Activated CD8-positive, alpha-beta memory T cell treated with anti-CD3 and anti-CD28 coated beads for 36 hours (primary cell): ENCODE measurements at places on chromosomes 4 and X. TPM values are rescaled to one million over a fixed set of nuclear protein-coding genes. Genes with fewer than 3 reads are reported as not detected.

Gene CT45A2
- not detected for total RNA-seq

Gene C4orf54
- total RNA-seq = not detected

Gene ZDHHC15
- 0.13 TPM for total RNA-seq

Gene TEX13D
- 0.27 TPM for total RNA-seq

Gene CSN1S1
- not detected for total RNA-seq

Gene TGIF2LX
- not detected for total RNA-seq

Gene FABP2
- not detected for total RNA-seq

Gene F9
- not detected for total RNA-seq

Gene MAGEB1
- total RNA-seq = not detected

Gene CA5B
- 6.0 TPM for total RNA-seq

Gene RNF175
- total RNA-seq = not detected

Gene SLC9B2
- 44.5 TPM for total RNA-seq

Gene FGF13
- total RNA-seq = not detected

Gene SYN1
- 0.27 TPM for total RNA-seq

Gene COX7B2
- not detected for total RNA-seq

Gene NKAP
- 11.5 TPM for total RNA-seq
